Left ventricle myocardium superior (tissue), 1 donor: ENCODE measurements at places on chromosomes 7 and 10. TPM values are rescaled to one million over a fixed set of nuclear protein-coding genes. Genes with fewer than 3 reads are reported as not detected.

The MNX1 gene
- not detected for total RNA-seq

The HOXA5 gene
- total RNA-seq = not detected

The RBM20 gene
- 114 TPM for total RNA-seq

The RPS24 gene
- total RNA-seq = 807 TPM

The PRPS1L1 gene
- not detected for total RNA-seq

The ELAPOR2 gene
- total RNA-seq = 4.3 TPM

The MLLT10 gene
- 26.1 TPM for total RNA-seq

The C7orf57 gene
- not detected for total RNA-seq

The SLC26A4 gene
- total RNA-seq = 0.40 TPM

The ASZ1 gene
- total RNA-seq = not detected

The GLCCI1 gene
- 8.6 TPM for total RNA-seq

The VSTM4 gene
- 12.2 TPM for total RNA-seq

The ACTA2 gene
- 53.5 TPM for total RNA-seq

The MSMB gene
- not detected for total RNA-seq

The UNC5B gene
- total RNA-seq = 12.8 TPM

The SPDYE2B gene
- not detected for total RNA-seq

The PARD3 gene
- 25.3 TPM for total RNA-seq

The WAC gene
- 120 TPM for total RNA-seq

The ASL gene
- 10.6 TPM for total RNA-seq

The FKBP6 gene
- not detected for total RNA-seq

The CPED1 gene
- total RNA-seq = 32.8 TPM

The AKR1C1 gene
- total RNA-seq = 20.2 TPM

The ASIC3 gene
- total RNA-seq = 8.6 TPM

The LMOD2 gene
- 431 TPM for total RNA-seq

The EPHA1 gene
- total RNA-seq = not detected

The PTPRE gene
- total RNA-seq = 15.1 TPM

The CPXM2 gene
- 4.1 TPM for total RNA-seq

The UNCX gene
- total RNA-seq = not detected

The OR2A12 gene
- not detected for total RNA-seq

The TMEM213 gene
- total RNA-seq = not detected

The SFMBT2 gene
- total RNA-seq = 11.0 TPM

The HGF gene
- total RNA-seq = 2.4 TPM

The TSPAN13 gene
- 18.1 TPM for total RNA-seq

The CXCL12 gene
- total RNA-seq = 136 TPM

The EN2 gene
- total RNA-seq = not detected

The DDIT4 gene
- 64.2 TPM for total RNA-seq

The RBP3 gene
- total RNA-seq = not detected

The SLC13A1 gene
- not detected for total RNA-seq

The SH2D4B gene
- total RNA-seq = not detected

The ANLN gene
- total RNA-seq = 1.3 TPM

The AMPH gene
- total RNA-seq = 2.1 TPM

The AGAP6 gene
- 4.5 TPM for total RNA-seq

The NEUROG3 gene
- total RNA-seq = not detected

The FAM25C gene
- total RNA-seq = not detected
